CD4-positive, alpha-beta T cell treated with Interleukin-12 subunit alpha and Interleukin-12 subunit beta, for 1 hour (primary cell): ENCODE measurements at places on chromosomes 4 and X.

DNA sequence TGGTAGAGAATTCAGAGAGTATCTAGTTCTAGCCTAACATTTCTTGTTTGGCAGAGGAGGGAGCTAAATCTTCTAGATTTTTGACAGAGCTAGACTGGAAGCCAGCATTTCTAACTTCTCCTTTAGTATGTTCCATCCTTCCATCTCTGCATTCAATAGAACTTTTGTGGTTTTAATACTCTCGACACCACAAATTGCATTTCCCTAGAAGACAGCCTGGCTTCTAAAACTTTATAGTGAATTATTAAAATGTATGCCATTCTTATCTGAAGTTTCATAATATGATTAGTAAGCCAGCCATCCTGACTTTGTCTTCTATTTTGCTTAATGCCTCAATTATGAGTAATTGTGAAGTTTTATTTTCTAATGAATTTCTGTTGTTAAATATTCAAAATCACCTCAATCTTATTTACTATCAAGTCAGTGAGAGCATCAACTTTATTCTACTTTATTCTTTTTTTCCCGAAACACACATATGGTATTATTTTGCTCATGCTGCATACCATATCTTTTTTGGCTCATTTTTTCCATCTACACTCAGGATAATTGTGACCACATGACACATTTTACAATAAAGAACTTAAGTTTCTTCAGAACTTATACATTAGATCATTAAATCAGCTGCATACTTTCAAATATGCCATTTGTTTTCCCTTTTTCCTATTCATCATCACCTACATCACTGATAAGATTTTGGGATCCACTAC lies 30.2 kb downstream of the EDNRA start:
- no peak for DNase-seq

- DNase-seq, result peak; percentile 55
These were observed 1.4 kb downstream of the ARHGEF6 start for GRCh38 chrX:136779346-136779781.

GRCh38 chr4:94463771-94464170 lies 12.0 kb downstream of the PDLIM5 start:
- no peak for DNase-seq

- DNase-seq, result no peak
These were observed 62.0 kb upstream of the ESX1 start for GRCh38 chrX:104316739-104317138.

DNA sequence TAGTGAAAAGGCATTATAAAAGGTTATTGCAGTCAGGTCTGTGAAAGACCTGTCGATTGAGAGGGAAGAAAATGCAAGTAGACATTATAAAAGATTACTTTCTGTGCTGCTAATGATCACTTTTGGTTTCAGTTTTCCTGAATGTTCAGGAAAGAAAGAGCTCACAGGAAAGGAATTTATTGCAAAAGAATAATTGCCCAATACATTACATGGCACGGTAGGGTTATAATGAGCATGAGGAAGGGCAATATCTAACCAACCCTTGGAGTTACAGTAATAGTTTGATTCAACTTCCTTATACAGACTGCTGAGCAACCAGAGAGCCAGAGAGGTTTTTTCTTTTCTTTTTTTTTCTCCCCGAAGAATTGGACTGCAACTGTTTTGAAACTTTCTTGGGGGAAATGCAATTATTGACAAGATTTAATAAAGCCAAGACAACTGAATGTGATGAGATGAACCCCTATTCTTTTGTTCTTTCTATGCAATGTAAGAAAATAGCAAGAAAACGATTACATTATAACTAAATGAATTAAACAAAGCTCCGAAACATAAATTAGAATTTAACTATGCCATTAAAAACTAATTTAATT lies 247.0 kb downstream of the C4orf33 start:
- no peak for DNase-seq

DNA sequence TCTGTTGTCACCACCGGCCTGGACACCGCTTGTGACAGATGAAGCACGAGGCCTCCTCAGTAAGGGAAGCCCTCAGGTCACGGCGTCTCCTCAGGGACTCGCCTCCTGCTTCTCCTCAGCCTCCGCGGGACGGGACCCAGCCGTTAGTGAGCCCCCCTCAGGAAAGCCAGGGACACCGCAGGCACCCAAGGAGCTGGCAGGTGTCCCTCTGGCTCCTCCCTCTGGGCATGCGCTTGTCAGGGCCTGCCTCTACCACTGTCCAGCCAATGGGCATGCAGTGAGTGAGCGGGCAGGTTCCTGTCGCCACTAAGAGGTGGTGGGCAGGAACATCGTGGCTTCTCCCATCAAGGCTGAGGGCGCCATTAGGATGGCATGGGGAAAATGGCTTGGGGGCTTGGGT lies 23.5 kb upstream of the CT55 start:
- no peak for DNase-seq

DNA sequence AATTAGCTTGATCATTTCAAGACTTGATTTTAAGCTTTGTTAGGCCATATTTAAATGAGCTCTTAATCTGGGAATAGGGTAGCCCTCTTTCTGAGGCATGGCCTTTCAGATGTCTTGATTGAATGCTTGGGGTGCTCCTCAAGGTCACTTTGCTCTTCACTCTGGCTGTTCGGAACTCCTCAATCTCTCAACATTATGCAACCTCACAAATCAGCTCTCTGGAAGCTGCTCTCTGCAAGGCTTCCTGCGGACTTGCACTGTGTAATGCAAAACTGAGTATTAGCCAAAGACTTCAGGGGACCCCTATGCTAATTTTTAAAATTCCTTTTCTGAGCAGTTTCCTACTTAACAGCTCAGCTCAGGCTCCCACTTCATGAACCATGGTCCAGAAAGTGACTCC lies 398.3 kb downstream of the PRDM5 start:
- no peak for DNase-seq
